Diencephalon (tissue), 1 donor: ENCODE measurements at places on chromosomes 1 and 21. TPM values are rescaled to one million over a fixed set of nuclear protein-coding genes. Genes with fewer than 3 reads are reported as not detected.

The RPTN gene
- not detected for total RNA-seq

The PKP1 gene
- 0.92 TPM for total RNA-seq

The FALEC gene
- 0.92 TPM for total RNA-seq

The MIS18A gene
- total RNA-seq: 7.4 TPM

The AQP10 gene
- not detected for total RNA-seq

The OR2L5 gene
- 1.8 TPM for total RNA-seq

The XCL2 gene
- total RNA-seq: not detected

The DISC1 gene
- total RNA-seq: 12.7 TPM

The CCDC30 gene
- 30.7 TPM for total RNA-seq

The S100PBP gene
- total RNA-seq: 59.3 TPM

The KRTAP13-2 gene
- not detected for total RNA-seq

The CFHR5 gene
- not detected for total RNA-seq

The KCNK1 gene
- total RNA-seq: 7.4 TPM

The TRIM67 gene
- total RNA-seq: 29.3 TPM

The PODN gene
- total RNA-seq: 1.2 TPM

The CFHR4 gene
- 0.69 TPM for total RNA-seq

The TSPAN1 gene
- total RNA-seq: 0.46 TPM

The GFI1 gene
- not detected for total RNA-seq

The PUM1 gene
- total RNA-seq: 145 TPM

The NAV1 gene
- total RNA-seq: 71.0 TPM

The ZYG11A gene
- 0.92 TPM for total RNA-seq

The KIF2C gene
- total RNA-seq: 6.5 TPM

The CNR2 gene
- total RNA-seq: not detected

The RIPPLY3 gene
- total RNA-seq: 0.23 TPM

The CASQ1 gene
- 0.92 TPM for total RNA-seq

The FCRL6 gene
- not detected for total RNA-seq

The AIRE gene
- 0.23 TPM for total RNA-seq

The FMO5 gene
- total RNA-seq: 1.4 TPM

The MYOG gene
- not detected for total RNA-seq
